ENCODE measurements at places on chromosomes 2 and 18. TPM values are rescaled to one million over a fixed set of nuclear protein-coding genes. Genes with fewer than 3 reads are reported as not detected.

DNA sequence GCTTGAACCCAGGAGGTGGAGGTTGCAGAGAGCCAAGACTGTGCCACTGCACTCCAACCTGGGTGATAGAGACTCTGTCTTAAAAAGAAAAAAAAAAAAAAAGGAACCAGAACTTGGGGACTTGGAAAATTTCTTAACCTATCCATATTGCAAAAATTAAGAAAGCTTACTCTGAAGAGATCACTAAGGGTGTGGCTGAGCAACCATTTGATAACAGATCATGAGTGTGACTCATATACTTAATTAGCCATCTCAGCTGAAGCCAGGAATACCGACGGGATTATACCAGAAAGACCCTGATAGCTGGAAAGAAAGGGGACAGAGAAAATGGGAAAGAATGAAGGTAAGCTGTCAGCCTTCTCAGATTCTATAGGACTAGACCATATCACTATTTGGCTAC is 7.1 kb upstream of the ADD2 start:
- no peak for DNase-seq

DNA sequence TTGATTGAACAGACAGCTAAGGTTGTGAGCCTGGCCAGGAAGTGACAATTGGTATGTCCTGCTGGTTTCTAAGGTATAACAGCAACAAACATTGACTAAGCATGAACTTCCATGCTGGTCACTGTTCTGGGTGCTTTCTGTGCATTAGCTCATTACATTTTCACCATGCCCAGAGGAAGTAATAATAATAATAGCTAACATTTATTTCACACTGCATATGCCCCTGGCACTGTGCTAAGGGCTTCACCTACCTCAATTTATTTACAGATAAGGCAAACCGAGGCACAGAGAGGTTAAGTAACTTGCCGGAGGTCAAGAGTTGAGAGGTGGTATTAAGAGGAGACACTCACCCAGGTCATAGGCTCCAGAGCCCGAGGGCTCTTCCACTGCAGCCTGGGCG is 113.6 kb downstream of the PDCL3 start:
- no peak for DNase-seq

GRCh38 chr2:73043929-73044832 is 27.3 kb downstream of the SFXN5 start:
- DNase-seq, result no peak

DNA sequence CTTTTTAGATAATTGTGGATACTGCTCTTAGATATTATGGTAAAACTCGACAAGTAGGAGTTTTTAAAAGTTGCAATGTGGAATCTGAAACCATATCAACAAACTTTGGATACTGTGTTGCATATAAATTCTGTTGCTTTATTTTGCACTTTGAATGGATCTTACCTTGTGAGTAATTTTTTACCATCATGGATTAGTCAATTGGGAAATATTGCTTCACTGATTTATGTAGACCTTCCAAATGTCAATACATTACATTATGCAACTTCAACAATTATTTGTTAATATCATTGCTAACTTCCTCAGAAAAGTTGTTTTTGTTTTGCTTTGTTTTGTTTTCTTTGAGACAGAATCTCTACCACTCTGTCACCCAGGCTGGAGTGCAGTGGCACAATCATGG is 102.0 kb upstream of the SLC38A11 start:
- no peak for DNase-seq

DNA sequence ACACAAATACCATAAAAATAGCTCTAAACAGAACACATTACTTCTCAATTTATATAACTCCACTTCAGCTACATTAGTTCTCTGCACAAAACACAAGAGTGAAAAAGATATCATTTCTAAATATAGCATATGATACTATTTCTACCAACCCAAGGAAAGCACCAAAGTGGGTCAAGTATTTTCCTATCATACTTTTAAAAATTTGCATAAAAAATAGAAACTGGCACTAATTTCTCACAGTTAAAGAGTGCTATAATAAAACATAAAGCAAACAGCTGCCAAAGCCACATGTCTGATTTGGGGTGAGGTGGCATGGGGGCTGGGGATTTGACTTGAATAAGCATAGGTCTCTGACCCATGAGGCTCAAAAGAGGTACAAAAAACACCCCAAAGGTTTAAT is 61.5 kb downstream of the BARD1 start:
- DNase-seq, result no peak

- DNase-seq, result no peak
Measured at GRCh38 chr2:118576109-118576855, 271.2 kb downstream of the EN1 start.

Gene PLEKHB2
- 24.0 TPM for polyA plus RNA-seq

Gene CCDC102B
- polyA plus RNA-seq, result 13.1 TPM

Gene SKA1
- polyA plus RNA-seq, result 2.7 TPM

All from hindlimb muscle (tissue), 1 donor.